ENCODE measurements at places on chromosomes 4 and X.

GRCh38 chrX:119880552-119881437, 9.2 kb downstream of the NDUFA1 start:
- peak; percentile 48 for DNase-seq

DNA sequence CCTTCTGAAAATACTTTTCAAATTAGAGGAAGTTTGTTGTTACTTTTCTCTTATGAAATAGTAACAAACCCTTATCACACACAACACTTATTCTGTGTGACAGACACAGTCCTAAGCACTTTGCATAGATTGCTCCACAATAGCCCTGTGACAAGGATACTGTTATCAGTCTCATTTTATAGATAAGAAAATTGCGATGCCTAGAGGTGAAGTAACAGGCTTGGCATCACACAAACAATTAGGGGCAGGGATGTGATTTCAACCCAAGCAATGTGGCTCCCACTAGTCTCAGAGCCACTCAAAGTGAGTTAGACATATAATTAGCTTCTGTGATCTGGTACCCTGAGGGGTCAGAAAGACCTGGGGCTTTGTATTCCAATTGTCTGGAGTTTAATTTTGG, 339.9 kb downstream of the FBXO8 start:
- DNase-seq: no peak

- no peak for DNase-seq
These were observed 141.7 kb downstream of the HHIP start for GRCh38 chr4:144787365-144788258.

GRCh38 chr4:38667085-38667893, 3.3 kb downstream of the KLF3 start:
- peak; percentile 39 for DNase-seq

GRCh38 chr4:8340781-8341241, 71.3 kb downstream of the HTRA3 start:
- DNase-seq: no peak

GRCh38 chrX:142084611-142085010, 120.5 kb downstream of the MAGEC2 start:
- no peak for DNase-seq

DNA sequence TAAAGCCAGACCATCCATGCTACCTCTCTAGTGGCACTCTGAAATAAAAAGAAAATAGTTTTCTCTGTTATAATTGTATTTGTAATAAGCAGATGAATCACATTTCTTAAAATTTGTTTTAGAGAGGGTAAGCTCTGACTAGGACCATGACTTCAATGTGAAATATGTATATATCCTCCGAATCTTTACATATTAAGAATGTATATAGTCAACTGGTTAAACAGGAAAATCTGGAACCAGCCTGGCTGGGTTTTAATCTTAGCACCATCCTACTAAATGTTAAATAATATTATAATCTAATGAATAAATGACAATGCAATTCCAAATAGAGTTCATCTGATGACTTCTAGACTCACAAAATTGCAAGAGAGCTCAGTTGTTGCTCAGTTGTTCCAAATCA, 1.5 kb downstream of the FGB start:
- DNase-seq: no peak

DNA sequence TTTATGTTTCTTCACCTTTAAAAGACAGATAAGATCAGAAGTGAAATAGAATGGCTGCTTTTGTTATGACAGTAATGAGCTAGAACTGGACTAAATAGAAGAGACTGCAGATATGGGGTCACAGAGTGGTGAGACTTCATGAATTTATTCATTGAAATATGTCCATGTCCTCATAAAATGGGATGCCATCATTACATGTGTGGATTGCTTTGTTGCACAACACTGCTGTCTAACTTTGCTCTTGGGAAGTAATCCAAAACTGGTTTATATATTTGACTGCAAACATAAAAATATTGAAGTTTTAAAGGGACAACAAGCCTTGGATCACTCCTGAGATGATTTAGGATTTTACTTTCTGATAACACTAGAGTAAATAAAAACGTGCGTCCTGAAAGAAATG, 209.2 kb upstream of the FAT4 start:
- no peak for DNase-seq

GRCh38 chr4:85676050-85676425, 201.1 kb downstream of the ARHGAP24 start:
- DNase-seq: no peak

GRCh38 chr4:143054971-143055370, 129.7 kb upstream of the USP38 start:
- DNase-seq: no peak

Measured in DND-41 (cell line).